Gastrocnemius medialis (tissue), 4 donors: ENCODE measurements at places on chromosomes 7 and 10.

GRCh38 chr10:92722349-92722748 is 32.6 kb downstream of the HHEX start:
- DNase-seq = no peak

GRCh38 chr7:95376632-95377400 is 19.4 kb downstream of the PON3 start:
- no peak for DNase-seq

DNA sequence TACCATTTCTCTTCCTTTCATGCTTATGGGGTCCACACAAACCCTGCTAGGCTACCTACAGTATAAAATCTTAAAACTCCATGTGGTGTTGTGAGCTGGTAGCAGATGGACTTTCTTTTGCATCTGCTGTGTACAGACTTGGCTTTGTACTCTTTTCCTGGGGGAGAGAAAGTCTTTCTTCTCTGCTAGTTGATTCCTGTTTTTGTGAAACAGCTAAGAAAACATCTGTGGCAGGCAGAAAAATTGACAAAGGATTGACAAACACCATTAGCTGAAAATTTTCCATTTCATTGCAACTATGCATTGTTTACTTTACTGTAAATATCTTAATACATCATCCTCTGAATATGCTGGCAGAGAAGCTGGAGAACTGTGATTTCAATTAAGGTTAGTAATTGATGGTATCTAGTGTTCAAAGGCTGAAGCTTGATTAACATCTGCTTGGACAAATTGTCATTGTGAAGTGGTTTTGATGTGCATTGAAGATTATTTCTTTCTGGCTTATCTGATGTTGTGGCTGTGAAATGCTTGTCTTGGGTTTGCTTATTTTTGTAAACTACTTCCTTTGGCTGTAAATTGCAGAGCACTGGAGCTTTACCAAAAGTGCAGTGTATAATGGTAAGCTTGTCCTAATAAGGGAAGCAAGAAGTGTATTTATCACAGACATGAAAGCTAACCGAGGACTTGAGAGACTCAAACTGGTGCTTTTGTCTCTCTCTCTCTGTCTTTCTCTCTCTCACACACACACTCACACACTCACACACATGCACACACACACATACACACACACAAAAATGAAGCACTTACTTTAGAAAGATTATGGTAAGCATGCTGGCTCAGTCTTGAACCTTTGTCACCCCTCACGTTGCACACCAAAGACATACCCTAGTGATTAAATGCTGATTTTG is at the start of gene FOXP2:
Gene FOXP2, plus strand, starts transcription at position 660 of the 908 bp plus-strand sequence. CDS start 11,697 bp downstream, outside the sequence.
- DNase-seq = no peak

DNA sequence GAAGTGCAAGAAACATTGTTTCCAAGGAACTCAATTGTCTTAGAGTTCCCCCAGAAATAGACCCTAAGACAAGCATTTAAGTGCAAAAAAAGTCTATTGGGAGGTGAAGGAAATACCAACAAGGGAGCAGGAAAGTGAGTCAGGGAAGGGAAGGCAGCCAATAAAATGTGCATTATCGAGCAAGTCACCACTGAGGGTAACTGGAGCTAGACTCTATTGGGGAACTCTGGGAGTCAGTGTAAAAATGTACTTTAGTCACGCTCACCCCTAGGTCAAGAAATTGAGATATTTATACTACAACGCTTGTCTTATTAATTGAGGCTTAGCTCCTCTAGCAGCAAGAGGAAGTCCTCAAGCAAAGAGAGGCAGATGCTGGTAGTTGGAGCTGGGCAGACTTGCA is 137.7 kb downstream of the RTKN2 start:
- no peak for DNase-seq

DNA sequence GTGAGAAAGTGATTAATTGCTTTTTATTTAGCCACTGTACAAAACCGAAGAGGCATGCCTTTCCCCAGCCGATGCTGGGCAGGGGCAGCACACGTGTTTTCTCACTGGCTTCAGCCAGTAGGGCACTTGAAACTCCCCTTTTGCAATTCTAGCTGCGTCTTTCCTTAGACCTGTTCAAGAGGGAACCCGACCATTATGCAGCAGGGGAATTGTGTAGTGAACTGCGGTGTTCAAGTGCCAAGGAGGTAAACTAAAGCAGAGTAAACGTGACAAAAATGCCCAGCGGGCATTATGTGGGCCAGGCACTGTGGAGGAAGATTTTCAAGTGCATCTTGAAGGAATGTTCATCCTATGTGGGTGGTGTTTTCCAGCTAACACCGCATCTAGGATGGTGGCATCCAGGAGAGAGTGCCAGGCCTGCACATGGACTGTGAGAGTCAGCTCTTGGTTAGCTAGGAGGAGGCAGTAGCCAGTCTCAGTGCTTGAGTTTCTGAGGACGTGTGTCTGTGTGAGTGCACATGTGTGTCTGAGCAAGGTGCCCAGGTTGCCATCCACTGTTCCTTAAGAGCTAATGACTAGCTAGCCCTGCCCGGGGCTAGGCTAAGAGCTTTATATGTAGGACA is 3.3 kb downstream of the WIPF3 start:
- DNase-seq = no peak

DNA sequence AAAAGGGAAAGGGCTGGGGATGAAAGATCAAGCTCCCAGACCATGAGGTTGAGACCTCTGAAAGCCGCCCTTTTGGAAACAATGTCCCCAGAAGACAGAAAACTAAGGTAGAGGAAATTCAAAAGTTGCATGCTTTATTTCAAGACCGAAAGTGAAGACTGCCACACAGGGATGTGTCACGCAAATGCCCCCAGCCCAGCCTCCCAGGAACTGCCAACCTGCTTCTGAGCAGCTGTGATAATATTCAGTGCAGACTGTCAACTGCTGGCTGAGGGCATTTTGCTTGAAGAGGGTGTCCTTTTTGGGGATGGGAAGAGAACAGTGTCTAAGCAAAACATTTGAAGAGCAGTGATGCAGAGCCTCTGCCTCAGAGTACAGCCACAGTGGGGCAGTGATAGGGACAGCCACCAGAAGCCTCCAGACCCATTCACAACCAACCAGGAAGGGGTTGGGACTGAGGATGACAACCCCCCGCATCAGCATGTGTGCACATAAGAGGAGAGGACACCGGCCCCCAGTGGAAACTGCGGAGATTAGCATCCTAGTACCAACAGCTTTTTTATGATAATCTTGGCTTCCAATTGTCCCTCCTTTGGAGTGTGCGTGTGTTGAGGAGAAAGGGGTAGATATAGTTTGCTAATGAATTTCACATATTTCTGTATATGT is 34.7 kb upstream of the NFE2L3 start:
- no peak for DNase-seq

GRCh38 chr7:29843726-29844125 is 37.4 kb downstream of the WIPF3 start:
- no peak for DNase-seq

- DNase-seq = no peak
These were observed 99.9 kb upstream of the IKZF1 start for GRCh38 chr7:50204581-50204980.

DNA sequence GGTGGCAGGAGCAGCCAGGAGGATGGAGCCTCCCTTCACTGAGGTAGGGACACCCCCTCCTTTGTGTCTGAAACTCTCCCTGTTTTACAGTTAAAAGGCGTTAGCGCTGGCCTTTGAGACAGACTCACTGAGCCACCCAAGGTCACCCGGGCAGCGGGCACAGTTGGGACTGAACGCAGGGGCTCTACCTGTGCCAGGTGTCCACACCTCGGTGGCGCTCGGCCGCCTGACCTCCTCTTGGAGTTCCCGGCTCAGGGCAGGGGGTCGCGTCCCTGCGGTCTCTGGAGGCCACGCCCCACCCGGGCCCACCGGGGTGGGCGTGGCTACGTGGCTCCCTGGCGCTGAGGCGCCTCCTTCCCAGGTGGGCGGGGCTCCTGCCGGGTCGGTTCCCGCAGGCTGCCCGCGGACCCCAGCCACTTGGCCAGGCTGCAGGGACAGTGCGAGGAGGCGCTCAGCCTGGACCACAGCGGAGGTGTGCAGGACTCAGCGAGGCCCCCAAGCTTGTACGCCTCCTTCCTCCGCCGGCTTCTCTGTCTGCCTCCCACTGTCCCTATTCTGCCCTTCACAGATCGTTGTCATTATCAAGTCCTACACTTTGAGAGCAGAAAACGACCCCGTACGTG is 39.9 kb upstream of the LEP start:
- no peak for DNase-seq

DNA sequence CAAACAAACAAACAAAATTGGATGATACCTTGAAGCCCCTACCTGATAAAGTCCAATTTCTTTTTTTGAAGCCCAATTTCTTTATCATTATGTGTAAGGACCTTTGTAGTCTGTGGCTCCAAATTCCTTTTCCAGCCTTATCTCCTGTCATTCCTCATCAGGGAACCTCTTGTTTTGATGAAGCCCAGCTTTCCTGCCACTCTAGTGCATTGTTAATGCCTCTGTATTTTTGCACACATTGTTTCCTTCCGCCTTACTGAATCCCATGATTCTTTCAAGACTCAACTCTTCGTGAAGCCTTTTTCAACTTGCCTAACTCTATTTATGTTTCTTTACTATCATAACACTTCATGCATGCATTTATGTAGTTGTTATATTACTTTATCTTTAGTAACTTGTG is 3.3 kb downstream of the FBH1 start:
- DNase-seq = no peak

- no peak for DNase-seq
These were observed 282.3 kb downstream of the SEMA3D start for GRCh38 chr7:84904561-84904960.

DNA sequence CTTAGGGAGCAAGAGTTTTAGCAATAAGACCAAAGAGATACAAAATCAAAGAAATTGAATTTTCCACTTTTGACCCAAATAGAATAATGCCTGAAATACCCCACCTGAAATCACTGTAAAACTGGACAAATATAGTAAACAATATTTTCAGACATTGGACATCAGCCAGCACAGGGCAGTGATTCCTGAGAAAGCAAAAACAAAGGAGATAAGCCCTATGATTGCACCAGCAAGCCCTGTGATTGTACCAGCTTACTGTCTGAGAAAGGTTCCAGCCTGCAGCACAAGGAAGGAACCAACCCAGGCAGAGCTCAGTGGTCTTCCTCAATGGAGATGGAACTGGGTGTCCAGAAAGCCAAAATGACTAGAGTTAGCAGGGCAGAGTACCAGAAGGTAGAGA is 10.3 kb downstream of the TMEM106B start:
- DNase-seq = no peak

GRCh38 chr7:135352285-135352684 is 118.6 kb downstream of the STRA8 start:
- DNase-seq = no peak

DNA sequence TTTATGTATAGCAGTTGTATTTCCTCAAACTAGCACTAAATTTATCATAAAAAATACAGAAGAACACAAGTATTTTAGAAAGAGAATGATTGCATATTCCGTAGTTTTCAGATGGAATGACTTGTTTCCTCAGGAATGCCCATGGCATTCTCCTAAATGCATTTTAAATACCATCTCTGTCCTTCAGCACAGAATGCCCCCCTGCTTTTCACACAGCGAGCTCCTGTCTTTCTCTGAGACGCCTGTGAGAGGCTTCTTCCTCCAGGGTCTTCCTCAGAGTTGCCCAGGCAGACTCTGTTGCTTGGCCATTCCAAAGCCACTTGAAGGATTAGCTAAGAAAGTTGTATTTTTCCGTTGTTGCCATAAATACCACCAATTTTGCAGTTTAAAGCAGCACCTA is 10.1 kb downstream of the LANCL2 start:
- DNase-seq = no peak

- DNase-seq = no peak
These were observed 122.7 kb downstream of the CUL2 start for GRCh38 chr10:34967335-34967880.

- DNase-seq = no peak
These were observed 7.5 kb downstream of the BRAF start for GRCh38 chr7:140917258-140917657.

DNA sequence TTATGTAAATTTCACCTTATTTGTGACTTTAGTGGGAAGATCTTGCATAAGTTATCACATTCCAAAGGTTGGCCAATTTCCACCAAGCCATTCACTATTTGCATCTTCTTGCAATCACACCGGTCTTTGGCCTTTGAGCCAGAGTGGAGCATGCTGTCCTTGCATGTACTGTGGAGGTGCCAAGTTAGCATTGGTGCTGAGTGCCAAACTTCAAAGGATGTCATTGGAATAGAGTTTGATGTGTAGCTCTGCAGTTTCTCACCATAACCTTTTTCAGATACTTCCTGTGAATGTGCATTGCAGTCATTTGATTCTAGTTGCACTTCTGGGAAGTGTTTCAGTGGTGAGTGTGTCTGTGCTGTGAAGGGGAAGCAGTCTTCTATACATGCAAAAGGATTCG is 620.6 kb downstream of the SUGCT start:
- no peak for DNase-seq

DNA sequence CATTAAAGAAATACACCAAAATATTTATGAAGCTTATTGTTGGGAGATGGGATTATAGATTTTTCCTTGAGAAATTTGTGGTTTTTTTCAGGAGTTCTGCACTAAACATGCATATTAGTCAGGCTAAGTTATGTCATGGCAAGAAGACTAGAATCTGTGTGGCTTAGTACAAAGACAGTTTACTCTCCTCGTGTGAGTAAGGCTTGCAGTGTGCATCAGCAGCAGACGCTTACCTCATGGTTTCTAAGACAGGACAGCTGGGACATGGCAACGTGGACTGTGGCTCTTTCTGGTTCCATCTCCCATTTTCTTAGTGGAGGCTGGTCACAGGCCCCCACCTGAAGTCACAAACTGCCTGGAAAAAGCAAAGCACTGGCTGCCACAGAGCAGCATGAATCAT is 429.6 kb upstream of the VSTM2A start:
- no peak for DNase-seq

DNA sequence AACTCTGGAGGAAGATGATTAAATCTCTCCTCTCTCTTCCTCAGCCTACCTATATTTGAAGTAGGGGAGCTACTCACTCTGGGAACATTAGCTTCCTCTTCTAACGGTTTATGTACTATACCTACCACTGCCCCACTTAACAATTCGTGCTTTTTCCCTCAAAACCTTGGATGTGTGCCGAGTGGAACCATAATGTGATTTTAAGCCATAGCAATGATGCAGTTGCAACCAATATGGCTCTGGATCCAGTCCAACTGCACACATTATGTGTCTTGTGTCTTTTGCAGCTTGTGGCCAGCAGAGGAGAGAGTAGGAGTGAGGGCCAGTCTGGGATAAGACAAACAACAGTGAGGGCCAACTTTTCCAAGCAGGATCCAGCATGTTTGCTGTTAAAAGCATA is 170.7 kb downstream of the GATA3 start:
- DNase-seq = no peak

DNA sequence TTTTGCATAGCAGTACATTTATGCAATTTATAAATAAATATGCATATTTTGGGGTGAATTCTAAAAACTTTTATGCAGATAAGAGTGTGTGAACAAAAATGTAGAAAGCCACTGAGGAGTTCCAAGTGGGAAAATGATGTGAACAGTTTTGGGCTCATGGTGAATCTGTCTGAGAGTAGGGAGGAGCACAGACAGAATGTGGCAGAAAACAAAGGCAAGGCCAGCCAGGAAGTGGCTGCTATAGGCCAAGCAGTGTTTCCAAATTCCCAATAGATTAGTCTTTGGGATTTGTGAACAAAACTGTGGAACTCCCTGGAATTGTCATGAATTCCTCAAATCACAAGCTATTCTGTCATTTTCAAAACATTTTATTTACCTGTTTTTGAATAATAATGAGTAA is 73.6 kb upstream of the AMPH start:
- DNase-seq = no peak

- no peak for DNase-seq
These were observed 75.1 kb downstream of the ANKRD61 start for GRCh38 chr7:6106140-6106904.
